T-helper 1 cell (primary cell): ENCODE measurements at places on chromosomes 3 and 15.

GRCh38 chr3:141000027-141000663 lies 51.0 kb upstream of the SPSB4 start:
- DNase-seq = peak; percentile 14

- DNase-seq = no peak
Observed at GRCh38 chr3:195031574-195032003, 239.4 kb downstream of the XXYLT1 start.

- DNase-seq = no peak
Observed at GRCh38 chr3:127420829-127421228, 133.0 kb upstream of the PRR20G start.

GRCh38 chr3:101870138-101870537 lies 20.8 kb downstream of the NFKBIZ start:
- no peak for DNase-seq

- DNase-seq = no peak
Observed at GRCh38 chr15:31014608-31014925, 23.1 kb upstream of the MTMR10 start.
